ENCODE measurements at places on chromosomes 16 and 17.
A peak's percentile ranks its signal among the peaks of the same experiment; 100 is the strongest.

GRCh38 chr16:85898521-85899442 is at the start of gene IRF8:
IRF8 (plus strand) TSS chr16:85899162; CDS start chr16:85903016, 3,854 bp downstream.
- peak; percentile 72 for DNase-seq

DNA sequence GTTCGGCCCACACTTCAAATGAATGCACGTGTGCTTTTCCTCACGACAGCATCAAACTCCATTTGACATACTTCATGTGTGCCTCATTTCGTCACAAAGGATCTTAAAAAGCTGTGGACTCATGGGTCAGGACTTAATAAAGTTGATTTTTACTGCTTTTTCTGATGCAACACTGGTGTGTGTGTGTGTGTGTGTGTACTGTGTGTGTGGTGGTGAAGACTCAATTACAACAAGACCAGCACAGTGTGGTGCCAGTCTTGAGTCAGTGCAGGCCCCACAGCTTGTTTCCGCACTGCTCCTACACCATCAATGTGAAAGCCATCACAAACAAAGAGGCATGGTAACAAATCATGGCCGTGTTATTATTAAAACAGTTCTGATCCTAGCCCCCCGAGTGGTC is 17.7 kb downstream of the CDIP1 start:
- DNase-seq, result no peak

GRCh38 chr17:58282442-58282841 is 1.7 kb upstream of the MPO start:
- DNase-seq, result no peak

DNA sequence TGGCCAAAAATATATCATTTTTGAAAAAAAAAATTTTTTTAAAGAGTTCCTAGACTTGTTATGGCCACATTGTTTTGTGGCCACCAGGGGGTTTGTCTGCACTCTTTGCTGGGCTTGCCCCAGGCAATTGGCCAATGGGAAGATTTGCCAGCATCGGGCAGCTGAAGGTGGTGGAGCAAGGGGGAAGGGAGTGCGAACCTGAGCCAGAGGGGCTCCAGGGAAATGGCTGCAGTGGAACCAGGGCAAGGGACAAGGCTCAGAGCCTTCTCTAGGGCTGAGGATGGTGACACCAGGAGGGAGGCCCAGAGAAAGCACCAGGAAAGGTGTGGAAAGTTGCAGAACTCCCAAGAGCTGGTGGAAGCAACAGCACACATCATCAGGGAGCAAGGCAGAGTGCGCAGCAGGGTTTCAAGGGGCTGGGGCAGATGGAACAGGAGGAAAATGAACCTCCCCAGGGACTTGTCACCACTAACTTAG is 15.5 kb upstream of the CMIP start:
- peak; percentile 81 for DNase-seq

- DNase-seq, result no peak
These were observed 214.1 kb downstream of the ANKFN1 start for GRCh38 chr17:56367366-56367765.

- DNase-seq, result no peak
These were observed 7.0 kb downstream of the COG1 start for GRCh38 chr17:73199751-73200317.

- no peak for DNase-seq
These were observed 190.2 kb upstream of the KCNJ16 start for GRCh38 chr17:69884846-69885245.

DNA sequence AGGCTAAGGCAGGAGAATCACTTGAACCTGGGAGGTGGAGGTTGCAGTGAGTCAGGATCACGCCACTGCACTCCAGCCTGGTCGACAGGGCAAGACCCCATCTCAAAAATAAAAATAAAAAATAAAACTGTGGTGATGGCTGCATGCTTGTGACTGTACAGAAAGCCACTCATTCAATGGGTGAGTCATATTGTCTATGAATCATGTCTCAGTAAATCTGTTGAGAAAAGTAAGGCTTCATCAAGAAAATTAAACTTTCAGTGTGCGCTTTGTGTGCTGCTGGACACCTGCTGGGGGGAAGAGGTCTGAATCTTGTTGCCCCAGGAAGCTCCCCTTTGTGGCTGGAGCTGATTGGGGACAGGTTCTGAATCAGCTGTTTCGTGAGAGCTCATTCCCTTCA is 11.3 kb downstream of the NUBP1 start:
- DNase-seq, result no peak

GRCh38 chr16:19896951-19897350 is 12.3 kb upstream of the GPRC5B start:
- DNase-seq, result no peak

DNA sequence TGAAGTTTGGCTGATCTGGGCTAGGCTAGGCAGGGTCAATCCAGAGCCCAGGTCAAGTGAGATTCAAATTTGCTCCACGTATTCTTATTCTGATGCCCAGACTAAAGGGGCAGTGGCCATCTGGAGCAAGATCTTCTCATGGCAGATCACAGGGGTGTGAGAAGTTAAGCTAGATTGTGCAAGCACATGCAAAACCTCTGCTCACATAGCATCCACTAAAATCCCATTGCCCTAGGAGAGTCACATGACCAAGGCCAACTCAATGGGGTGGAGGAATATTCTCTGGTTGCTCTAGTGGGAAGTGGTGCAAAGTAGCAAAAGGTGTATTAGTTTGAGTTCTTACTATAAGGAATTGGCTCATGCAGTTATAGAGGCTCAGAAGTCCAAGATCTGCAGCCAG is 318.4 kb upstream of the ASIC2 start:
- DNase-seq, result no peak

- DNase-seq, result no peak
These were observed 30.1 kb downstream of the VPS35 start for GRCh38 chr16:46658925-46659324.

- DNase-seq, result no peak
These were observed 440.6 kb downstream of the HS3ST3B1 start for GRCh38 chr17:14741491-14741890.

GRCh38 chr17:40541060-40541872 is 24.0 kb downstream of the CCR7 start:
- no peak for DNase-seq

Data from H9 (cell line).